GM04504 (cell line): ENCODE measurements at places on chromosomes 5 and 9.
A peak's percentile ranks its signal among the peaks of the same experiment; 100 is the strongest.

DNA sequence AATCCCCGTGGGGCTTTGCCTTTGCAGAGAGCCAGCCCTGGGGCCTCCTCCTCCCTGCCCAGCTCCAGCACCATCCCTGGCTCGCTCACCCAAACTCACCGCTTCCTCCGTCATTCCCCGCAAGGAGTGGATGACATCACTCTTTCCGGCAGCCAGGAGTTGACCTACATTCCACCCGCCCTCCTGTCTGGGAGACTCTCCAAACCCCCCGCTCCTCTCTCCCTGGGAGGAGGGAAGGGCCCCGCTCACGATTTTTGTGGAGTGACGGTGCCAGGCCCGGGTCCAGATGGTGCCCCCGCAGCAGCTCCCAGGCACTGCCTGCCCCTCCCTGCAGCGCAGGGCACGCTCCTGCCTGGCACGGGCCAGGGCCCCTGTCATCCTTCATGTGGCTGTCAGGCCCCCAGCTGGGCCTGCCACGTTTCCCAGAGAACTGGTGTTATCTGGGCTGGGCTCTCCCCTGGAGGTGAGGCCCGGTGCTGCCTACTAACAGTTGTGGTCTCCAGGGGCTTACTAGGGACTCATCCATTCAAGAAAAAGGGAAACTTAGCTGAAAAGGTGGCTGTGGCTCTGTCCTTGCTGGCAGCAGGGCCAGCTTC, 52.3 kb downstream of the NTNG2 start:
- DNase-seq = peak; percentile 72

- no peak for DNase-seq
Measured at GRCh38 chr5:116575326-116576052, 866 bp upstream of the SEMA6A start.

DNA sequence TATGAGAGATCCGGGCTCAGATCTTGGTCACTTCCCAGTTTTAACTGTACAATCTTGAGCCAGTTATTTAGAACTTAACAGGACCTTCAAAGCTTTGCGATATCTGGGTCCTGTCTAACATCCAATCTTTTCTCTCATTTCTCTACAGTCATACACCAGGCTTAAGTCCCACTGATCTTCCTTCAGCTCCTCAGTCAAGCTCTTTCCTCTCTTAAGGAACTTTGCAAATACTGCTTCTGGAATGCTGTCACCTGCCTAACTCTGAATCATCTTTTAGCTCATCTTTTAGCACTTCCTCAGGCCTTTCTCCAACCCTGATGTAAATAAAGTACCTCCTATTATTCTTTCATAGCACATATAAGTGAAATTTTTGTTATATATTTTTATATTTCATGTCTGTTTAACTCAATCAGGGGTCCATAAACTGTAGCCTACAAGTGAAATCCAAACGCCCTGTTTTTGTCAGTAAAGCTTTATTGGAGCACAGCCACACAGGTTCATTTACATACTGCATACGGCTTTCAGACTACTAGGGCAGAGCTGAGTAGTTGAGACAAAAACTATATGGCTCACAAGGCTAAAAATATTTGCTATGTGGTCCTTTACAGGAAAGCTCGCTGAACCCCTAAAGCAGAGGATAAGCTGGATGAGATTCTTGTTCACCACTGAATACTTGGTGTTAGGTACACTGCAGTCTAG, 63.5 kb downstream of the MEF2C start:
- no peak for DNase-seq

GRCh38 chr9:87642330-87643106, 83.4 kb upstream of the CTSL start:
- no peak for DNase-seq

DNA sequence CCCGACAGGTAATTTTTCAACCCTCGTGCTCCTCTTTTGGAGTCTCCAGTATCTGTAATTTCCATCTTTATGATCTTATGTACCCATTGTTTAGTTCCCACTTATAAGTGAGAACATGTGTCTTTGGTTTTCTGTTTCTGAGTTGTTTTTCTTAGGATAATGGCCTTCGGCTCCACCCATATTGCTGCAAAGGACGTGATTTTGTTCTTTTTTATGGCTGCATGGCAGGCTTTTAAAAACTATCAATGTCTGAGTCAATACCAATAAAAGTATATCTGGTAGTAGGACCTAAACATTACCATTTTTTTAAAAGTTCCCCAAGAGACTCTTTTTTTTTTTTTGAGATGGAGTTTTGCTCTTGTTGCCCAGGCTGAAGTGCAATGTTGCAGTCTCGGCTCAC, 3.9 kb upstream of the SLC26A2 start:
- no peak for DNase-seq

GRCh38 chr9:122111413-122112085, 18.4 kb upstream of the TTLL11 start:
- no peak for DNase-seq

DNA sequence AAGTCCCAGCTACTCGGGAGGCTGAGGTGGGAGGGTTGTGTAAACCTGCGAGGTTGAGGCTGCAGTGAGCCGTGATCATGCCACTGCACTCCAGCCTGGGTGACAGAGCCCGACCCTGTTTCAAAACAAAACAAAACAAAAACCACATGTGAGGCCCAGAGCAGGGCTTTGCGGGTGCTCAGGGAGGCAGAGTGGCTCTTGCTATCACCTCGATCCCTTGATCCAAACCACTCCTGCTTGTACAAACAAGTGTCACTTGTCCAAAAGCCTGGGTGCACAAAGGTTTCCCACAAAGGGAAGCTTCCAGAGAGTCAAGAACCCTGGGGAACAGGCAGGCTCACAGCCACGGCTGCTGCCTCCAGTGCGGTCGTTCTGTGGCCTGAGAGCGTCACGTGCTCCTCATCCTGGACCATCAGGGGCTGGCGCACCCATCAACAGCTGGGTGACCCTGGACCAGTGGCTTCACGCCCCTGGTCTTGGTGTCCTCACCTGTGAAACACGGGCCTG, 162.7 kb downstream of the C9orf50 start:
- no peak for DNase-seq

DNA sequence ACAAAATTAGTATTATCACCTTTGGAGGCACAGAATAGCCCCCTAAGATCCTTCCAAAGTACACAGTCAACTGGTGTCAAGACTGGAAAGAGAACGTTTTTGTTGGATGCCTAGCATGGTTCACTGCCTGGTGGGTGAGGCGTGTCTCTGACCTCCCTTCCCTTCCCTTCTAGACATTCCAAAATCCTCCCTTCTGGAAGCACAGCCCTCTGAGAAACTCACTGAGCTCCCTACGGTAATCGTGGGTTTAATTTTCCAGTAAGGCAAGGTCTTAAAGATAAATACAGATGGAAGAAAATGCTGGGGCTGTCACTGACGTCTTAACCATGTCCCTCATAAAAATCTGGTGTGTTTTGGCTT, 138.8 kb downstream of the LIFR start:
- DNase-seq = no peak

- no peak for DNase-seq
Measured at GRCh38 chr5:90084342-90084741, 325.2 kb downstream of the CETN3 start.

DNA sequence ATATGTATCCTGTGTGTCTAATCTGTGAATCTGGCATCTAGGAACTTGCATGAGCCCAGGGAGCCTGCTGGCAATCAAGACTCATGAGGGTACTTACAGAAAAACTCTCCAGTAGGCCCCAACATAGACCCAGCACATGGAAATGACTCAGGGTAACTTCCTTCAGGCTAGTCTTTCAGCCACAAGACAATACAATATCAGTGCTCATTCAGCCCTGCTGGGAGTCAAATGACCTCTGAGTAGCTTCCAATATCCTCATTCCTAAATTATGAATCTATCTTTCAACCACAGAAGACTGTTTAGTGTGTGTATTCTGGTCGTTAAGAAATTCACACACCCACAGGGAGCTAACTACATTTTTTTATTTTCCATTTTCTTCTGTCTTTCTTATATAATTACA, 1273.0 kb downstream of the EFNA5 start:
- DNase-seq = peak; percentile 82

- no peak for DNase-seq
Measured at GRCh38 chr5:122864400-122864799, 19.0 kb downstream of the SNX24 start.

DNA sequence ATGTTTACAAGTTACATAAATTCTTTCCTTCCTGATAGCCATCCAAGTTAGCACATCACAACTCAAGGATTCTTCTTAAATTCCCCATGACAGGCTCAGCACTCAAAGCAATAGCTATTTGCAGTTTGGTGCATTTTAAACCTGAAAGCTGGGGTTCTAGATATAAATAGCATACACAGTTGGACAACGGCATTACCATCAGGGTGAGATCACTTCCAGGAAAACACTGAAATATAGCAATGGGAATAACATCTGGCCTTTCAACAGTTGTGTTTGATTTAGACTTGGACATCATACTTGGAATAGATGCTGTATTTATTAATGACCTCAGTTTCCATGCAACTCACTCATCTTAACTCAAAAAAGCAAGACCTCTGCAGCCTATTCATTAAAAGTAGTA, 24.7 kb upstream of the LECT2 start:
- DNase-seq = peak; percentile 68

DNA sequence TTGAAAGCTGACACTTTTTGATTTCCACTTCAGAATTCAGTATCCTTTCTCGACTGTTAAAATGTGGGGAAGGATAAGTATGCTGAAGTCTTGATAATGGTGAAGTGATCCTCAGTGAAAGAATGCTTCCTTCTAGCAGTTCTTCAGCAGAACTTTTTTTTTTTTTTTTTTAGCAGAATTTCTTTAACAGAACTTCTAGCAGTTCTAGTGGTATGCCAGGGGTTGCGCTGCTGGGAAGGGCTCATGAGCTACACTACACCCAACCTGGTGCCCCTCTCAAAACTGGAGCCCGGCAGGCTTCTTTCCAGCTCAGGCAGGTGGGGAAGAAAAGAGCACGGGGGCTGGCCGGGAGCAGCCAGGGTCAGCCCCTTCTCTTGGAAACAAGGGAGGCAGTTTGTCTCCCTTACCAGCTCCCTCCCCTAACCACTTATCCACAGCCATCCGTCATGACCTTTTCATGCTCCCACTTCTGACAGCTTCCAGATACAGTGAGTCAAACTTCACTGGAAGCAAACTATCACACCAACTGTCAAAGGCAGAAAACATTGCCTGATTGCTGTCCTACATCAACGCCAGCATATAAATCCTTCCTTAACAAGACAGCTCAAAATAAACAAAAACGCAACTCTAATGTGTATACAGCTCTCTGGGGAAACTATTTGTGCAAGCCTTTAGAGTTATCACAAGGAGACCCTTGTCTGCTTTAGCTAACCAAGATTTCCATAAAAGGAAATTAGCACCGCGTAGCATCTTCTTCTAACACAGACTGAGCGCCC, 211.5 kb downstream of the GAPVD1 start:
- no peak for DNase-seq

GRCh38 chr9:138105561-138106505, 228.3 kb downstream of the CACNA1B start:
- DNase-seq = no peak

DNA sequence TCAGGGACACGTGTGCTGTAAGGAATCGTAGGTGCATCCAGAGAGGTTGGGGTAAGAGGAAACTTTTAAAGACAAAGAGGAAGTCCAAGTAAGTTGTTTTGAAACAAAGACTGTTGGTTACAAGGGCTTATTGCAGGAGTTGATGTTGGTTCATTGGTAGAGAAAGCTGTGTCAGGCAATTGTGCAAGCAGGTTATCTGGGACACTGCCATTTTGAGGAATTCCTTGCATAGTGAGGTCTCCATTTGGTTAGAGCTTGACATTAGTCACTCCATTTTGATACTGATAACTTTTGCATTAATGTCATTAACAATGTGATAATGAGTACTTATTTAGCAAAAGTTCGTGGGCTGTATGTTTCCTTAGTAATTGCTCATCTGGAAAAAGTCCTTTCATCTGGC, 24.9 kb downstream of the CNOT6 start:
- DNase-seq = peak; percentile 15

DNA sequence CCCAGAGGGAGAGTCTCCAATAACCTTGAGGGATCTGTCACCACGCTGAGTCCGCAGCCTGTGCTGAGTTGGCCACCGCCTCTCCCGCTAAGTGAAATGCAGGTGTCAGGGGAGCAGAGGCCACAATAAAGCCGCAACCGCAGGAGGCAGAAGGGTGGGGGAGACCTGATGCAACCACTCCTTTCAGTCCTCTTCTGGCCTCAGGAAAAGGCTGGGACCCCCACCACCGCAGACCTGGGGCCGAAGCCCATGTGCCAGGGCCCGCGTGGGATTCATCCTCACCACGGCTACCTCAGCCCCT, 576 bp downstream of the MAP1B start:
- no peak for DNase-seq
